Stimulated activated CD4-positive, alpha-beta T cell treated with anti-CD3 and anti-CD28 coated beads, Interleukin-2, amount 100 ng/mL, for 24 hours (primary cell): ENCODE measurements at places on chromosomes 1 and 21.

DNA sequence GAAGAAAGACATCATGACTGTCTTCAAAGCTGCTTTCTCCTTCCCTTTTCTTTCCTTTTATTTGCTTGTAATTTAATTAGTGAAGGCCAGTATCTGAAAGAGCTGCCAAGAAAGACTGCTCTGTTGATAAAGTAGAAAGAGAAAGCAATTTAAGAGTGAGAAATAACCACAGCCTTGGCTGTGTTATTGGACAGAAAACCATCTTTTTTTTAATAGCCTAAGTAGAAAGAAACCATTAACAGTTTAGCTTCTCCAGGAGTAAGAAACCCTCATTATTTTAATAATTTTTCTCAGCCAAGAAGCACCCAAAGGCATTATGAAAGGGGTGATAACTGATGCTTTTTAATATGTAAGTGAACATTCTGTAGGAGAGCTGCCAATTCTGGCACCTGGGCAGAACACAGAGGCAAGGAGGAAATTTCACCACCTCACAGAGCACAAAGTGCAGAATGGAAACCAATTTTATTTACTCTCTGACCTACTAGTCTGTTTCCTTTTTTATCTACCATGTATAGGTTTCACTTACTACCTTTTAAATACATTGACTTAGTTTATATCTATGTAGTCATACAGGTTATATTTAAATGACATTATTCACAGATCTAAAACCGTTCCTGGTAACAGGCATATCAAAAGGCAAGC, 703.2 kb downstream of the MRPL39 start:
- no peak for DNase-seq

GRCh38 chr1:39902460-39902807, 717 bp upstream of the MYCL start:
- DNase-seq, result no peak

- no peak for DNase-seq
These were observed 64.2 kb downstream of the TCP10L start for GRCh38 chr21:32520875-32521735.

- DNase-seq, result no peak
These were observed 47.5 kb downstream of the DMAP1 start for GRCh38 chr1:44260792-44261170.

- no peak for DNase-seq
These were observed 43.0 kb downstream of the SNX7 start for GRCh38 chr1:98704474-98704873.
